ENCODE measurements at places on chromosomes 5 and 9.

GRCh38 chr5:132816554-132816953 is 3.5 kb downstream of the SOWAHA start:
- no peak for DNase-seq
- H3K27ac ChIP-seq: no peak overlapping the region
- no peak overlapping the region for H3K4me3 ChIP-seq
- H3K4me1 ChIP-seq: peaks cover 8% of the 10 kb centered on the region
- H3K27me3 ChIP-seq: peaks cover 24% of the 10 kb centered on the region
- peaks cover 4% of the 10 kb centered on the region for H3K36me3 ChIP-seq

GRCh38 chr9:81182431-81182830 is 506.9 kb downstream of the TLE1 start:
- H3K4me1 ChIP-seq: no peaks in the 10 kb centered on the region
- H3K27ac ChIP-seq: no peak overlapping the region
- H3K27me3 ChIP-seq: no peaks in the 10 kb centered on the region
- H3K4me3 ChIP-seq: no peak overlapping the region

- no peak overlapping the region for H3K27ac ChIP-seq
- no peak overlapping the region for H3K4me3 ChIP-seq
- H3K36me3 ChIP-seq: no peaks in the 10 kb centered on the region
- no peaks in the 10 kb centered on the region for H3K4me1 ChIP-seq
- peaks cover 6% of the 10 kb centered on the region for H3K27me3 ChIP-seq
- no peak for DNase-seq
Measured at GRCh38 chr5:71834601-71835000, 115.5 kb downstream of the CARTPT start.

DNA sequence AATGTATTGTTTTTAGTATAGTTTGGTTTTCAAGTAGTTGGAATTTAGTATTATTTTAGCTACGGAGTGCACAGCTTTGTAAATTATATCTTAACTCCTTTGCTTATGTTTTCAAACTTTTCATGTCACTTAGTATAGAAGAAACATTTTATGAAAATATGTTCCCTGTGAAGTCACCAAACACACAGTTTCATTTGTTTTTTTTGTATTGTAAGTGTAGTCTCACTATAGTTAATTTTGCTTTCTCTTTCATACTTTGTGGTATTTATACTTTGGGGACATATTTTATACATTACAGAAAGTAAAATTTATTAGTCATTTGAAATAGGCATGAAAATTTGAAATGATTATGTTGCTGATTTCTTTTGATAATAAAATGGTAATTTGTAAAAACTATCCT is 5.0 kb downstream of the CHSY3 start:
- H3K4me3 ChIP-seq: no peak overlapping the region
- no peak overlapping the region for H3K27ac ChIP-seq
- no peak for DNase-seq
- H3K4me1 ChIP-seq: peaks cover 10% of the 10 kb centered on the region
- H3K27me3 ChIP-seq: peaks cover 32% of the 10 kb centered on the region

GRCh38 chr9:113992276-113992951 is 85.7 kb downstream of the AMBP start:
- peaks cover 33% of the 10 kb centered on the region for H3K4me1 ChIP-seq
- H3K36me3 ChIP-seq: peaks cover 13% of the 10 kb centered on the region
- H3K27ac ChIP-seq: peak overlapping the region; percentile 24
- H3K27me3 ChIP-seq: no peaks in the 10 kb centered on the region
- DNase-seq: no peak
- peak overlapping the region; percentile 31 for H3K4me3 ChIP-seq

DNA sequence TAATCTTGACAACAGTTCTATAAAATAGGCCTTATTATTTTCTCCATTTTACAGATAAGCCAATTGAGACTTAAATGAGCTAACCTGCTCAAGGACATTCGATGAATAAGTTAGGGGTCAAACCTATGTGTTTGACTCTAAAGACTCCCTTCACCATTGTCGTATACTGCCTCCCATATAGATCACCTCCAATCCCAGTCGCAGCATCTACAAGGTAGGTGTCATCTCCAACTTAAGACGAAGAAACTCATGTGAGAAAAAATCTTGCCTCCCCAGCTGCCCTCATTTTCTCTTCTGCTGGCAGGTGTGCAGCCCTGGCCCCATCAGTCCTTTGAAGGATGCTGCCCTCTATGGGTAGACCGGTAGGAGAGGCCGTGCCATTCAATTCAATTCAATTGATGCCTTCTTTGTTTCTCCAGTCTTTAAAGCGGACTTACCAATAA is 75.2 kb upstream of the SMARCA2 start:
- H3K4me3 ChIP-seq: peak overlapping the region; percentile 5
- H3K27ac ChIP-seq: no peak overlapping the region
- peaks cover 7% of the 10 kb centered on the region for H3K27me3 ChIP-seq
- peak; percentile 17 for DNase-seq
- no peaks in the 10 kb centered on the region for H3K36me3 ChIP-seq
- H3K4me1 ChIP-seq: peaks cover 9% of the 10 kb centered on the region

GRCh38 chr9:133137451-133138231 is 16.6 kb upstream of the RALGDS start:
- no peaks in the 10 kb centered on the region for H3K36me3 ChIP-seq
- no peaks in the 10 kb centered on the region for H3K27me3 ChIP-seq
- H3K27ac ChIP-seq: peak overlapping the region; percentile 27
- no peak overlapping the region for H3K4me3 ChIP-seq
- DNase-seq: no peak

GRCh38 chr5:137341831-137342230 is 157.3 kb downstream of the SPOCK1 start:
- H3K4me3 ChIP-seq: no peak overlapping the region
- H3K4me1 ChIP-seq: no peaks in the 10 kb centered on the region
- no peak for DNase-seq
- no peak overlapping the region for H3K27ac ChIP-seq

DNA sequence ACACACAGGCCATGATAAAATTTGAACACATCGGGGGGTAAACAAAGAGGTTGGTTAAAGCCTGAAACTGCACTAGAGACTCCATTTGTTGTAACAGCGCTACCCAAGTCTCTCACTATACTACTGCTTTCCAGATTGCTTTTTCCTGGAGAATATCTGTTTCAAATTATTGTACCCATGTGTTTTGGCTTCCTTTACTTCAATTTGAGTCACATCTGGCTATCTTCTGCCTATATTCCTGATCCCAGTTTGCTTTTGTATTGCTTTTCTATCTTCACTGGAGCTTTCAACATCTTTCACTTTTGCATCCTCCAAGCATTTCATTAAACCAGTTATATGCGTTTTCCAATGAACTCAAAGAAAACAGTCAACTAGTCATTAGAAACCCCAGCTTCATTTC is 404.7 kb downstream of the MLLT3 start:
- no peak for DNase-seq
- no peaks in the 10 kb centered on the region for H3K36me3 ChIP-seq
- no peaks in the 10 kb centered on the region for H3K4me1 ChIP-seq
- peaks cover 3% of the 10 kb centered on the region for H3K27me3 ChIP-seq
- no peak overlapping the region for H3K27ac ChIP-seq

DNA sequence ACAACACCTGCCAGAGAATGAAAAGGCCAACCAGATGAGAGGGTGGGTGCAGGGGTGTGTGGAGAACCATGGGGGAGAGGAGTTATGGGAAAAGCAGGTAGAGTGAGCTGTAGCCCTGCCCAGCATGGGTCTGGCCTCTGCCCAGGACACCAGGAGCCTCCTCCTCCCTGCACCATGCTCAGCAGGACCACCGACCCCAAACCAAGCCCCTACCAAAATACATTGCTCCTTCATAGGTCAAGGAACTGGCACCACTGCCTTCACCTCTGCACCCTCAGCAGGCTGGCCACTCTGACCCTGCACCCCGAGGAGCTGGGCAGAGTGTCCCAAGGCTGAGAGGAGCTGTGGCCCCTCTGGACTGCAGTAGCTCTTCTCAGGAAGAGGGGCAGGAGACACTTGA is 102.0 kb downstream of the NSG2 start:
- H3K36me3 ChIP-seq: no peaks in the 10 kb centered on the region
- DNase-seq: no peak
- H3K4me1 ChIP-seq: no peaks in the 10 kb centered on the region
- no peak overlapping the region for H3K27ac ChIP-seq
- H3K4me3 ChIP-seq: no peak overlapping the region
- peaks cover 10% of the 10 kb centered on the region for H3K27me3 ChIP-seq

- peaks cover 20% of the 10 kb centered on the region for H3K4me1 ChIP-seq
- peak overlapping the region; percentile 97 for H3K27ac ChIP-seq
- no peak for DNase-seq
- H3K4me3 ChIP-seq: peak overlapping the region; percentile 85
Measured at GRCh38 chr5:1535646-1536045, 11.9 kb upstream of the LPCAT1 start.

DNA sequence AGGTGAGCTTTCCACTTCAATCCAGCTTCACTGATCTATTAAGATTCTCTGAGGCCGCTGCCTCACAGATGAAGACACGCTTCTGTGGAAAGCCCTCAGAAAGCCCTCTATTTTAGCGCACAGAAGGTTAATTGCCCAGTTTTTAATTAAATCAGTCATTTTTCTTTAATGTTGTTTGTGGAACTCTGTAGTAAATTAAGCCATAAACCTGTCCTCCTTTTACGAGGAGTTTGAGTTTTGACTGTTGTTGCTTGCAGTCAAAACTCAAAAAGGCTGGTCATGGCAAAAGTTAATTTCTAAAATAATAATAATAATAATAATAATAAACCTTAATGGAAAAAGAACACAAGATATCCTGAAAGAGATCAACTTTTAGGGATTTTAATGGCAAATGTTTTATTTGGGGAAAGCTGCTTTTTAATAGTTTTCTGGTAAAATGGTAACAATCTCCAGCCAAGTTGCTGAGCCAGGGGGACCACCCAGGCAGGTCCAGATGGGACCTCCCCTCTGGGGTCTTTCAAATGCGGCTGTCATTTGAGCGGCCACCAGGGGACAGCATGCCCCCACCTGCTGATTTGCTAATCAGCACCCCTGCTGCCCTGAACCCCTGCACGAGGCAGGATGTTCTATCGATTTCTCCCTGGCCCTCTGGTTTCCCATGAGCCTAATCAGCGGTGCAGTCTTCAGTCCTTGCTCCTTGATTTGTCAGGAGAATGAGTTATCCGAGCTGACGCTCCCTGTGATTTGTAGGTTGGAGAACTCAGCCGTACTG is 247.2 kb downstream of the FSTL4 start:
- H3K4me1 ChIP-seq: no peaks in the 10 kb centered on the region
- H3K4me3 ChIP-seq: no peak overlapping the region
- no peaks in the 10 kb centered on the region for H3K27me3 ChIP-seq
- no peaks in the 10 kb centered on the region for H3K36me3 ChIP-seq
- H3K27ac ChIP-seq: no peak overlapping the region
- peak; percentile 6 for DNase-seq

GRCh38 chr5:151427258-151427657 is 20.1 kb upstream of the SLC36A1 start:
- H3K4me1 ChIP-seq: peaks cover 16% of the 10 kb centered on the region
- DNase-seq: peak; percentile 47
- no peak overlapping the region for H3K27ac ChIP-seq

- no peaks in the 10 kb centered on the region for H3K4me1 ChIP-seq
- H3K36me3 ChIP-seq: no peaks in the 10 kb centered on the region
- DNase-seq: no peak
- H3K27me3 ChIP-seq: peaks cover 8% of the 10 kb centered on the region
- H3K4me3 ChIP-seq: no peak overlapping the region
- H3K27ac ChIP-seq: no peak overlapping the region
Measured at GRCh38 chr9:99485459-99485858, 263.4 kb downstream of the SEC61B start.

DNA sequence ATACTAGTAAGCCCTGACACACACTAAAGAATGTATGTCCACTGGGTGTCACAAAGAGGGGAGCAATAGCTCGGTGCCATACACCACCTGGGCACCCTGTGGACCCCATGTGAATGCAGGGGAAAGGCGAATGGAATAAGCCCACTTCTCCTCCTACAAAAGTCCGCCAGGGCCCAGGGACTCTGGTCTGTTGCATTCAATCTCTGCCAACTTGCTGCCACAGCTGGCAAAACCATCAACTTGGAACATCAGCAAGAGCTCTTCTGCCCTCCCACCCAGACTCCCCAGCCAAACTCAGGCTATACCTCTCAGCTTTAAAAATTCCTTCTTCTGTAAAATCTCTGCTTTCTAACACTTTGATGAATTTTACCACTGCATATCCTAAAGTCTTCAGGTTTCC is 54.5 kb downstream of the PFDN1 start:
- no peaks in the 10 kb centered on the region for H3K36me3 ChIP-seq
- peaks cover 50% of the 10 kb centered on the region for H3K4me1 ChIP-seq
- no peak overlapping the region for H3K4me3 ChIP-seq
- no peak overlapping the region for H3K27ac ChIP-seq
- H3K27me3 ChIP-seq: no peaks in the 10 kb centered on the region
- no peak for DNase-seq

DNA sequence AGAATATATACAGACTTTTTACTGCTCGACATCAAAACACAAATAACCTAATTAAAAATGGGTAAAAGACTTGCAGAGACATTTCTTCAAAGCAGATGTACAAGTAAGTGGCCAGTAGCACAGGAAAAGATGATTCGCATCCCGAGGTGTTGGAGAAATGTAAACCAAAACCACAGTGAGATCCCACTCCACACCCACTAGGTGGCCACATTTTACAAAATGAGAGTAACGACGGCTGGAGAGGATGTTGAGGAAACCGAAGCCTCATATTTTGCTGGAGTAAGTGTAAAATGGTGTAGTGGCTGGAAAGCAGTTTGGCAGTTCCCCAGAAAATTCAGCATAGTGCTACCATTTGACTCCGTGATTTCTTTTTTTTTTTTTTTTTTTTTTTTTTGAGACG is 21.3 kb upstream of the GBGT1 start:
- no peak for DNase-seq
- H3K27me3 ChIP-seq: peaks cover 20% of the 10 kb centered on the region
- H3K4me1 ChIP-seq: peaks cover 10% of the 10 kb centered on the region

DNA sequence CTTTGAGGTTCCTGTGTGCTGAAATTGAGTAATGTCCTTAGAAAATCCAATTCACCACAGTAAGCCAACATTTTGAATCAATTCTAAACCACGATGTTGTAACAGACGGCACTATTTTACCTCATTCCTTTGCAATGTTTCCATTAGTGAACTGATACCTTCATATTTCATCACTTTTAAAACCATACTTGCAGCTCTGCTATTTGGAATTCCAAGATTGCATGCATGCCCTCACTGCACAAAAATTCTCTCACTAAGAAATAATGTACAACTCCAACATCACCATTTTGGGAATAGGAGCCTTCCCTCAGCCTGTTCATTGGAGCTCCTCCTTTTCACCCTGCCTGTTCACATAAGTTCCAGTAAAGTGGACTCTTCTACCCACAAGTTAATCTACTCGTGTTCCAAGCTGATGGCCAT is 74.8 kb upstream of the TGFBR1 start:
- no peak for DNase-seq
- H3K27ac ChIP-seq: no peak overlapping the region
- H3K36me3 ChIP-seq: no peaks in the 10 kb centered on the region

- DNase-seq: no peak
- H3K27ac ChIP-seq: no peak overlapping the region
- H3K27me3 ChIP-seq: no peaks in the 10 kb centered on the region
- no peaks in the 10 kb centered on the region for H3K4me1 ChIP-seq
- H3K36me3 ChIP-seq: no peaks in the 10 kb centered on the region
Measured at GRCh38 chr5:167049043-167049663, 1242.3 kb upstream of the WWC1 start.

GRCh38 chr5:68995845-68996545 is 97.8 kb upstream of the SLC30A5 start:
- H3K27ac ChIP-seq: no peak overlapping the region
- H3K4me3 ChIP-seq: no peak overlapping the region
- no peak for DNase-seq
- H3K4me1 ChIP-seq: no peaks in the 10 kb centered on the region
